ENCODE measurements at places on chromosomes 5 and 9.

DNA sequence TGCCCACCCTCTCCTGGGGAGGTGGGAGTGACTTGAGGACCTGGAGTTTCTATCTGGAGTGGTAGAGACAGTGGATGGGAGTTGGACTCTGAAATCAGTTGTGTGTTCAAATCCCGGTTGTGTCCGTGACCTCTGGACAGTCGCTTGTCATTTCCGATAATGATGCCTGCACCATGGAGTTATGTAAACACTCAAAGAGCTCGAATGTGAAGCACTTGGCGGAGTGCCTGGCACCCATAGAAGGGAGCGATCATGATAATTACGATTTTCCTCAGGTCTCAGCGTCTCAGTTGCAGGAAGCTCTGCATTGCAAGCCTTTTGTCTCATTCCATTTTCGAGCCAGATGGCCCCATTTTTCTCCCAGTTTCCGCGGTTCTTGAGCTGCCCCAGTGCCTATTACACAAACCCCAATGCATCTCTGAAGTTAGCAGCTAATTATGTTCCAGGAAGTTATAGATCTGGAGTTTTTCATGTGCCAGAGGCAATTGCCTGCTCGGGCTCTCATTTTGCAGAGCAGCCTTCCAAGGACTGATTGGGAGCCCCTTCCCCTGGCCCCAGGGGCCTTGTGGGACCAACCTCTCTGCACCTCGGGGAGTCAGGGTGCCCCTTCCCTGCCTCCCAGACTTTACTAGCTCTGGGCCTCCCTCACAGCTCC lies 175.5 kb upstream of the MVB12B start:
- no peak for DNase-seq

GRCh38 chr5:67215519-67216471 lies 19.2 kb upstream of the CD180 start:
- DNase-seq: peak; percentile 80

DNA sequence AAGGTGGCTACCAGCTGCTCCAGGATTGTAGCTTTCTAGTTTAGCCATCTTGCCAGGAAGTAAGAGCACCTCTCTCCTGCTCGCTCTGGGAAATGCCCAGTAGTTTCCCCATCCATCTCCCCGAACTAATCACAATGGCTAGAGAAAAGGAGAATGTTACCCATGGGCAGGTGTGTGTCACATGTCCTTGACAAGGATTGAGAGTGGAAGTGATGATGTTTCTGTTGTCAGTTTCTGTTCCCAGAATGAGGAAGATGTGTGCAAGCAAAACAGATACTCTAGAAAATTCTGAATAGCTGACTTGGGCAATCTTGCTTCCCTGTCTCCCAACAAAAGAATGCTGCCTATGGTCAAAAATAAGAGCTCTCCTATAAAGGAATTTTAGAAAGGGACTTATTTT lies 429.5 kb downstream of the EBF1 start:
- DNase-seq: no peak

- peak; percentile 69 for DNase-seq
Measured at GRCh38 chr9:120915854-120916470, 10.6 kb downstream of the TRAF1 start.

GRCh38 chr9:95778957-95779356 lies 96.5 kb upstream of the ERCC6L2 start:
- DNase-seq: no peak

DNA sequence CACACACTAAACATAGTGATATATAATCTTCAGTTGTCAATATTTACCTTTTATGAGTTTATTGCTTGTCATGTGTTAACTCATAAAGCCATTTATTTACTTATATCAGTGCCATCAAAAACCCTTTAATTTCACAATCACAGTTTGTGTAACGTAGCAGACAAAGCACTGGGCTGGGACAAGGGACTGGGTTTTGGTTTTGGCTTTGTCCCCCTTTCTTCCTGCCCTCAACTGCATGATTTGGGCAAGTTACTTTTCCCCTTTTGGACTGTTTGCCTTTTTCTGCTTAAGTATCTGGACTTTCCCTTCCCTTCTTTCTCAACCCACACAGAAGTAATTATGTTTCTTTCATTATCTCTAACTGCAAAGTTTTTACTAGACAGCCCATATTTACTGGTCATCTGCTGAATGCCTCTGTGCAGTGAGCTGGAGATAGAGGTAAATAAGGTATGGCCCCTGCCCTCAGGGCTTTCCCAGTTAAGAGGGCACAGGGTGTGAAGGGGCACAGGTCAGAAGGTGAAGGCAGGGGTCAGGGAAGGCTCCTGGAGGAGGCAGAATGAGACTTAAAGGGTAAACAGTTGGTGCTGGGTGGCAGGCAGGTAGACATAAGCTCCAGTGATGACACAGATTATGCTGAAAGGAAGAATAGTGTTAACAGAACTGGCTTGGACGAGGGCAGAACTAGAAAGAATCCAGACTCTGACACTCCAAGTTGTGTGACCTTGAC lies 14.8 kb upstream of the NR3C1 start:
- no peak for DNase-seq

DNA sequence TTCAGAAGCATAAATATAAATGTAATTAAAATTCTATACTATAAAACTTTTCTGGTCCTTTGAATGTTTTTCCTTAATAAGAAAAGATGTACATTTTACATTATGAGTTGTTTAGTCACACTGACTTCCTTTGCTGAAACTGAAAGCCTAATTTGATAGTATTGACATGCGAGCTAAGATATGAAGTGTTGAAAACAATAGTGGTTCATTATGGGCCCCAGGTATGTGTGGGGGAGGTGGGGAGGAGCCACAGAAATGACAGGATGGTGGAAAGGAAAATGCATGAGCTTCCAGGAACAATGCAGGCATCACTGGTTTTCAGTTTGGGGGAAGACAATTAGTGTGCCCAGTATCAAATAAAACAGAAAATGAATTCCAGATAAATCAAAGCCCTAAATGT lies 35.4 kb upstream of the RLN1 start:
- no peak for DNase-seq

- DNase-seq: no peak
Measured at GRCh38 chr5:75006865-75007822, 45.2 kb downstream of the GCNT4 start.

GRCh38 chr5:137629646-137630045 lies 106.2 kb downstream of the KLHL3 start:
- DNase-seq: peak; percentile 57

GRCh38 chr9:70949239-70949638 lies 172.2 kb downstream of the TRPM3 start:
- no peak for DNase-seq

GRCh38 chr5:37807015-37807414 lies 32.8 kb downstream of the GDNF start:
- DNase-seq: no peak

- no peak for DNase-seq
Measured at GRCh38 chr5:73365301-73365853, 83.2 kb downstream of the FOXD1 start.

DNA sequence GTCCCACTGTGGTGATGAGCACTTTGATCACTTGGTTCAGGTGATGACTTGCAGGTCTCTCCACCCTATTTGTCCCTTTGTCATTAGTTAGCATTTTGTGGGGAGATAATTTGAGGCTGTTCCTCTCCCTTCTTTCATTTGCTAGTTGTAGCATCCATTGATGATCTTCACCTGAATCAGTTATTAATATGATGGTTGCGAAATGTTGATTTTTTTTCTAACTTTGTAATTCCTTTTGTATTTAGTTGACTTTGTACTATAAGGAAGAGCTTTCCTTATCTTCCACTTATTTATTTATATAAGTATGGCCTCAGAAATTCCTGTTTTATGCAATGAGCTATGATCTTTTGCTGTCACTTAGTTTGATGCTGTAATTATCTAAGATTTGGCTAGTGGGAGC lies 12.6 kb downstream of the TRIO start:
- DNase-seq: no peak

DNA sequence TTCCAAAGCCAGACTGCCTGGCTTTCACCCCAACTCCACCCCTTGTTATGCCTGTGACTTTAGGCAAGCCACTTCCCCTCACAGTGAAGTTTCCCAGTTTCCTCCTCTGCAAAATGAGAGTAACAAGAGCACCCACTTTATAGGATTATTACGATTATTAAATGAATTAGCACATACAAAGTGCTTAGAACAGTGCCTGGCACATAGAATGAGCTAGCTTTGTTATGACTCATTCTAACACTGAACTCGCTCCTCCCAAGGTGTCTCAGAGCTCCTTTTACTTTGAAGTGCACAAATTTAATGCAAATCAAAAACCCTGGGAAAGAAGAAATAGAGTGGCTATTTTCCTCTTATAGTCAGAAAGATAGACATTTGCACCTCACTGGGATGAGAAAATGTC lies 34.3 kb downstream of the DNAH5 start:
- DNase-seq: no peak

GRCh38 chr5:138724470-138725146 lies 28.6 kb upstream of the CTNNA1 start:
- peak; percentile 10 for DNase-seq

GRCh38 chr9:113742878-113743277 lies 133.2 kb upstream of the ZNF618 start:
- no peak for DNase-seq

GRCh38 chr9:79054500-79054899 lies 517.3 kb upstream of the TLE4 start:
- no peak for DNase-seq

DNA sequence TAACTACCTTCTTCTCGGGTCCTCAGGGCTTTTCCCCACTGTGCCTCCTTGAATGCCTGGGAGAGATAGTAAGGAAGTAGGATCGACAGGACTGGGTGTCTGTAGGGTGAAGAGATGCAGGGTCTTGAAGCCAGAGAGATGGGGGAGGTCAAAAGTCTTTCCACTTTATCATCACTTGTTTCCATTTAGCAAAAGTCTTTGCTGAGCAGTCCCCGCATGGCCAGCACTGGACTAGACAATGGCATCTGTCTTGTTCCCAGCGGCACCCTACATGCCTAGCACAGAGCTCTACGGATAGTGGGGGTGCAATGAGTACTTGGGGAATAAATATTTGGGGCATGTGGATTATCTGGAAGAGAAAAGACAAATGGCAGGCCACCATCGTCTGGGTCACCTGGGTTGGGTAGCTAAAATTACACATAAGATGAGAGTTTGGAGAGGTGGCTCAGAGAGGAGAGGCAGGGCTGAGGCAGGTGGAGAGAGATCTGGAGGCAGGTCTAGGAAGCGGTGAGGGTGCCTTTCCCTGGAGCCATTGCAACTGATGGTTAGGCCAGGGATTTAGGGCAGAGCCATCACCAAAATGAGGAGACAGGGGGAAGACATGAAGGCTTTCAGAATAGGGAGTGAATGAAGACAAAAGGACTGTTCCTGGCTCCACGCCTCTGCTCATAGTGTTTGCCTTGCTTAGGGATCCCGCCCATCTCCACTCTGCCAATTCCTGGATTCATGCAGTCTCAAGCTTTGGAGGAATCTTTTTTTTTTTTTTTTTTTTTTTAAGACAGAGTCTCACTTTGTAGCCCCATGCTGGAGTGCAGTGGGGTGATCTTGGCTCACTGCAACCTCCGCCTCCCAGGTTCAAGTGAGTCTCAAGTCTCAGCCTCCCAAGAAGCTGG lies 250.8 kb upstream of the KLF4 start:
- DNase-seq: no peak

GRCh38 chr5:154485096-154485491 lies 7.1 kb upstream of the HAND1 start:
- no peak for DNase-seq

- no peak for DNase-seq
Measured at GRCh38 chr5:36610621-36611020, 4.2 kb downstream of the SLC1A3 start.

DNA sequence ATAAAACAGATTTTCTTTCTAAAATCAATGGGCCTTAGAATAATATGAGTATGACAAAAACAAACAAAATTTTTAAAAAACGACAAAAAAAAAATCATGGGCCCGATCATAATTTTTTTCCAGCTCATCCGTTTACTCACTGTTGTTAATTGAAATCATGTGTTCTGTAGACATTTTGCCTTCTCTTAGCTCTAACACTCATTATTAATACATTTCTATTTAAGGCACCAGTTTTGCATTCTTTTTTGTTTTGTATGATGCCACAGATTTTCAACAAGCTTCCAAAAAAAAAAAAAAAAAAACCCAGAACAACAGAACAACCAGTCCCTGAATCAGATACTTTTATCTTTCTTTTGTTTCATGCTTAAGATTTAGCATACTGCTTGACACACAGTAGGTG lies 86.4 kb downstream of the PRLR start:
- DNase-seq: no peak

DNA sequence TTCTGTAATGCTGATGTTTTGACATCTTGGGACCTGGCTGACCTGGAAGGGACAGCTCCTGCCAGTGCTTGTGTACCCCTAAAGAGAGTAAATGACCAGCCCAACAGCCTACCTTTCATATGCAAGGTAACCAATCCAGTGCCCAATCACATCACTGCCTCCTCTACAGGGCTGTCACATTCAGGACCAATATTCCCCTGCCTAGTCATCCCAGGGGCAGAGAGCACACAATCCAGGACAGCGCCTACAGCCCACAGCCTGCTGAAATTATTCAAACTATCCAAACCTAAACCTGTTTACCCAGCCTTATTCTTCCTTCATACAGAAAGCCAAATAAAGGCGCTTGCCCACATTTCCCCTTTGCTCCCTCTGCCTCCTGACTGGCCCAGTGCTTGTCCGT lies 284.1 kb downstream of the CTNND2 start:
- DNase-seq: no peak

- DNase-seq: no peak
Measured at GRCh38 chr5:140795259-140795641, 598 bp downstream of the PCDHA2 start.

GRCh38 chr5:71977311-71977710 lies 130.0 kb upstream of the MAP1B start:
- DNase-seq: no peak

DNA sequence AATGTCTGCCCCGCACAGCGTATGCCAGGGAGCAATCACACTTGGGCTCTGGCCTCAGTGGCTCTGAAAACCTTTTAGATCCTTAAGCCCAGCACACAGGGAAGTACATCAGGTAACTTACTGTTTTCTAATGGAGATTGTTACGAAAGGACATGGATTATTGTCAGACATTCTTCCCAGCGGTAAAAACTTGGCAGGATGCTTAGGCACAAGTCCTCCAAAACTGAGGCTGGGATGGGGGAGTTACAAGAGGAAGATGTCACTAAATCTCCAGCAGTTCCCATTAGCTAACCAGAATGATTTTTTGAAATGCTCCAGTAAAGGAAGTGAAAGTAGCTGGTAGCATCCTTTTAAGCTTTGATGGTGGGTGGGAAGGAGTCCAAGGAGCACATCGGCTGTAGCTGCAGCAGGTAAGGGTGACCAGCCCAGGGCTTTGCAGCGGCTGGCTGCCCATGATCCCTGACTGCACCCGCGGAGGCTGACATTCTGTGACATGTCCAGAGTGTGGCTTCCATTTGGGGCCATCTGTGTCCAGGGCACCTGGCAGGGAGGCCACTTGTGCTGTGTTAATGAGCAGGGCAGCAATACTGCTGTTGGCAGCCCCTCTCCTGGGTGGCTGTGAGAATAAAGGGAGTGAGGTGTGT lies 165.8 kb downstream of the GADD45G start:
- DNase-seq: no peak

GRCh38 chr5:64158827-64159226 lies 6.8 kb upstream of the RNF180 start:
- DNase-seq: no peak
